ENCODE measurements at places on chromosomes 16 and 17.

DNA sequence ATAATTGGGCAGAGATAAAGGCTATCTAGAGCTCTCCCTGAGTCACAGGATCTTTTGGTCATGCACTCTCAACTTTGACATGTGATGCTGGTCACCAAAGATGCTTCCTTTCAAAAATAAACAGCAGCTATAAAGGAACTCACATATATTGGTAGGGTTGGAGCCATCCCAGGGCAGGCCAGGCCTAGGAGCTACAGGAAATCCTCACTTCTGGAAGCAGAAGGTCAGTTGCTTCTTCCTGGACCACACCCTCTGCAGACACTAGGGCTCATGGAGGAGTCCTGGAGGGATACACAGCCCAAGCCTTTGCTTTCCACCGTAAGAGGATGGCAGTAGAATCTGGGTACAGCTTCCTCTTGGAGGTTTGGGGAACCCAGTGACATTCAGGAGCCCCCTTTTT is 24.6 kb downstream of the SOST start:
- DNase-seq: no peak

DNA sequence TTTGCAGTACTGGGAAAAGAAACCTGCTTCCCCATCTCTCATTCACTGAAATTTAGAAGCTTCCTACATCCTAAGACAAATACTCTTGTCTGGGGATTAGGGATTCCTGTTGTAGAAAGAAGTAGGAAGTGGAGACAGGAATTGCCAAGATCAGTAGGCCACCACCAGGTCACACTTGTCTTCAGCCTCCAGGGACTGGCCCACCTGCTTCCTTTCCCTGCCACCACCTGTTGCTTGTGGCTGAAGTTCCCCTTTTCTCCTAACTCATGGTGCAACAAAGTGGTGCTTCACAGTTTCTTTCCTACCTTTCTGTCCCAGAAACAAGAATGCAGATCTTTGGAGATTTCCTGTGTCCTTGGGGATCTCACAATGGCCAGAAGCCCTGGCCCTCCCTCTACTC is 82.4 kb downstream of the WNT3 start:
- no peak for DNase-seq

DNA sequence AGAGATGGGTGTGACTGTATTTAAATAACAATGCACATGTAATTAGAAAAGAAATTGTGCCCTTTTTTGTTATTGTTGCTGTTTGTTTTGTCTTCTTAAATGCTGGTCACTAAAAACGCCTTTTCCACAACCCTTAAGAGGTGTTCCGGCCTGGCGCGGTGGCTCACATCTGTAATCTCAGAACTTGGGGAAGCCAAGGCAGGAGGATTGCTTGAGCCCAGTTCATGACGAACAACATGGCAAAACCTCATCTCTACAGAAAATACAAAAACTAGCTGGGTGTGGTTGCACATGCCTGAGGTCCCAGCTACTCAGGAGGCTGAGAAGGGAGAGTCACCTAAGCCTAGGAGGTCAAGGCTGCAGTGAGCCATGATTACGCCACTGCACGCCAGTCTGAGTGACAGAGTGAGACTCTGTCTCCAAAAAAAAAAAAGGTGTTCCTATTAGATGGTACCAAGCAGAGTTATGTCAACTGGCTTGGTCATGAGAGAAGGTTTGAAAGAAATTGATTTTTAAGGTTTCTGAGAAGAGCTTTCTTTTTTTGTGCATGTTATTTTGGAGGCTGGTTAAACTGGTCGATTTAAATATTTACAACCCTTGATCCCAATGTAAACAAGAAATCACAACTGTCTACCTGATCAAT is 23.5 kb upstream of the RFFL start:
- DNase-seq: no peak

DNA sequence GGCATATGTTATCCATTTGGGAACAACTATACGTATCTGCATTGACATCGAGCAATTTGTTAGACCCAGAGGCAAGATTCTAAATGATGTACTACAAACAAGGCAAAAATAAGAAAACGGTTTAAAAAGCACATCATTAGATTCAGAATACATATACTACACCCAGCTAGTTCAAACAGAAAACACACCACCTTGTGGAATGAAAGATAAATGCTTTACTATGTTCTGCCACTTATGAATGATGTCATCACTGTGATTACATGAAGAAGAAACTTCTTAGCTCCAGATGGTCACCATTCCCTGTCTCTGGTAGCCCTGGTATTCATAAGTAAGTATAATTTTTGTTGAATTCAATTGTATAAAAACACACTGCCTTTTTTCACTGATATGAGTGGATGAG is 7.8 kb downstream of the NACA2 start:
- DNase-seq: no peak

GRCh38 chr17:78232859-78233173 is 1.4 kb downstream of the TMEM235 start:
- no peak for DNase-seq

DNA sequence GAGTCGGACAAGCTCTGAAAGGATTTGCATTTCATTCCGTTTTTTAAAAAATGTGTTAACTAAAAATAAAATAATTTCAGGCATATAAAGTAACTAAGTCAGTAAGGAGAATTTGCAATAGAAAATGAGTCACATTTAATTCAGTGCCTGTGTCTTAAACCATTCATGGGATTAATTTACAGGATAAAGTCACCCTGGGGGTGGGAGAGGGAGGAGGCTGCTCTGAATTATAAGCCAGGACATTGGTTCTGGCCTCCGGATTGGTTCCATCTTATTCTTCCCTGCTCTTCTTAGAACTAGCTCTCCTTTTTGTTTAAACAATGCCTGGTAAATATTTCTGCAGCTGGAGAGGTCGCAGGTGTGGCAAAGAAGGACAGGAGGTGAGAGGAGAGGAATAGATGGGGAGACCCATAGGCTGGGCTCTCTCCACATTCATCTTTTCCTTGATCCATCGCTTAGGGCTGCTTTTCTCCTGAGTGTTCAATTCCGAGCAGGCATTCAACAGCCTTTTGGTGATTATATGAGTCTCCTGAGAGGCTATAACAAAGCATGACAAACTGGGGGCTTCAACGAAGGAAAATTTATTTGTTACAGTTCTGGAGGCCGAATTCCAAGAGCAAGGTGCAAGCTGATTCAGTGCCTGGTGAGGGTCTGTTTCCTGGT is 319.2 kb downstream of the PHKB start:
- no peak for DNase-seq

GRCh38 chr16:1942810-1943726 is at the start of gene MSRB1:
Gene MSRB1 (minus strand): TSS chr16:1943199. CDS start chr16:1943156, 43 bp downstream.
- DNase-seq: peak; percentile 97

DNA sequence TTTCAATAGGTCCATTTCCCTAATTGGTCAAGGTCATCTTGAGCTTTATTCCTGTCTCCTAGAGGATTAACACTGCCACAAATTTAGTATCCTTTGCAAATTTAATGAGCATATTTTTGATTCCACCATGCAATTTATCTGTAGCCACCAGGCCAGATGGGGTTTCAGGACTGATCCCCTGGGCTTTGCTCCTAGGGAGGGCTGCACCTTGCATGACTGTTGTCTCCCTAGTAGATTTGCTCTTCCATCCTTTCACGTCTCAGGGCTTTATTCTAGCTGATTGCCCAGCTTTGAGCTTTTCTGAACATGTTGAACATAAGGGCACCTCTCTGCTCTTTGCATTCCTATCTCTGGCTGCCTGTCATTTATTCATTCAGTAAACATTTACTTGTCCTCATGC is 7.7 kb upstream of the KCNH6 start:
- DNase-seq: no peak

DNA sequence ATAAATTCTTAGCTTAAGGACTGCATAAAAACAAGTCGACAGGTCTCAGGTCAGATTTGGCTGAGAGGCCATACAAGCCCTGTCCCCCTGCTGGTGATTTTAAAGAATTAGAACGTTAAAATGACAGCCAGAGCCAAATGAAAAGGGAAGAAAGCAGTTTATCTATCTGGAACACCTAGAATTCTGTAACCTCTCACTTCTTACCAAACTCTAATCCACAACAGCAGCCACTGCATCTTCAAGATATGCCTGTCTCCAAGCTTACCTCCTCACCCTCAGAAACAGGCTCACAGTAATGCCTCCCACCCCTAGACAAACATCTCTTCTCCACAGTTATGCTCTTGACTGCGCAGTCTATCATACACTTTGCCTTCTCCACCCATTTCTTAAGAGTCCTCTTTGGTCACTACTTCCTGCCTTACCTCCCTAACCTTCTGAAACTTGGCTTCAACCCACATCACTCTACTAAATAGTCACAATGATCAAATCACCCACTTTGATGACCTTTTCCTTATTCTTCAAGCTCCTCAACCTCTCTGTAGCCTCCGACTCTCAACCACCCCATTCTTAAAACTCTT is 14.2 kb downstream of the ANKFY1 start:
- DNase-seq: no peak

DNA sequence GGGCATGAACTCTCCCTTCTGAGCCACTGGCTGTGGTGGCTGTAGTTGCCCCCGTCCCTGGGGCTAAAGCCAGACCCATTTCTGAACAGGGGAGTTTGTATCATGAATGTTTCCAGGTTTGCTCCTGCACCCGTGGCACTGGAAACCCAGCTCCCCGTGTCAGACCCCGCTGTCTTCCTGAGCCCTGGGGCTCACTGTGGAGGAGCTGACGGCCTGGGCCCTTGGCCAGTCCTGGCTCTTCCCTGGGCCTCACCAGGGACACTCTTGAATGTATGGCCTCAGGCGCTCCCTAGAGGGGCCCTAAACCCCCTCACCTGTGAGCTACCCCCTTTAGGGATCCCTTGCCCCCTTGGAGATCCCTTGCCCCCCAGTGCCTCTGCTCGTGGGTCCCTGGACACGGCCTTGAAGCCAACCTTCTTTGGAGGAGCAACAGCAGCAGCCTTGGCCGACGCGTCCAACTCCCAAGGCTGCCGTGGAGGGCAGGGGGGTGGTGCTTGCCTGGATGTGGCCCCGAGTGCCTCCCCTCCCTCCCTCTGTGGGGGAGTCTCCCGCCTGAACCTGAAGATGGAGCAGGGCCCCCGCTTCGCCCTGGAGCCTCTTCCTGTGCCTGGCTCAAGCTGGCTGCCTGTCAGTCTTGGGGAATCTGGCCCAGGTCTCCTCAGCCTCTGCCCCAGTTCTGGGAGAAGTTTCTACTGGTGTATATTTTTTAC is 15.9 kb downstream of the CASKIN2 start:
- no peak for DNase-seq

- DNase-seq: no peak
These were observed 4.7 kb upstream of the ZNF423 start for GRCh38 chr16:49860593-49860992.

GRCh38 chr16:324451-325334 is 27.8 kb downstream of the AXIN1 start:
- peak; percentile 48 for DNase-seq

DNA sequence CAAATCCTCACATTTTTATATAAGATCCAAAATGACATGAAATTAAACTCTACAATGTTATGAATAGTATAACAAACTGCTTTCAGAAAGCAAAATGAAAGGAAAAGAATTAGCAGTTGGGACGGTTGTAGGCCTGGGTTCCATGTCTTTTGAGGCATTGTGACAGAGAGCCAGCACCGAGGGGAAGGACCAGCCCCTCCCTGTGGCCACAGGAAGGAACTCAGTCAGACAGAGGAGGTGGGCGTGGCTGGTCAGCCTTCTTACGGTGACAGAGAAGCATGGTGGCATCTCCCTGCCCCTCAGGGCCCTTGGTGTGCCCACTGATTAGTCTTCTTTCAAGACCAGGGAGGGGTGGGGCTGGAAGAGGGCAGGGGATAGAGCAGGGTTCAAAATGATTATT is 5.7 kb downstream of the ZNF319 start:
- DNase-seq: no peak

- DNase-seq: no peak
These were observed 25.4 kb downstream of the NGFR start for GRCh38 chr17:49520386-49521087.

DNA sequence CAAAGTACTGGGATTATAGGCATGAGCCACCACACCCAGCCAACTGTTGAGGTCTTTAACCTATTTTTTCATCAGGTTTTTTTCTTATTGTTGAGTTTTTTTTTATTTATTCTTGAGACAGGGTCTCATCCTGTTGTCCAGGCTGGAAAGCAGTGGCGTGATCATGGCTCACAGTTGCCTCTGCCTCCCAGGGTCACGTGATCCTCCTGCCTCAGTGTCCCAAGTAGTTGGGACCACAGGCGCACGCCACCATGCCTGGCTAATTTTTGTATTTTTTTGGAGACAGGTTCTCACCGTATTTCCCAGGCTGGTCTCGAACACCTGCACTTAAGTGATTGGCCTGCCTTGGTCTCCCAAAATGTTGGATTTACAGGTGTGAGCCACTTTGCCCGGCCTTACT is 95.9 kb downstream of the BCAS3 start:
- no peak for DNase-seq

- DNase-seq: no peak
These were observed 15.8 kb downstream of the GP2 start for GRCh38 chr16:20311548-20311947.

- no peak for DNase-seq
These were observed 73.6 kb downstream of the KCNJ2 start for GRCh38 chr17:70242781-70243437.

- no peak for DNase-seq
These were observed 138.3 kb downstream of the SHCBP1 start for GRCh38 chr16:46482895-46483294.

DNA sequence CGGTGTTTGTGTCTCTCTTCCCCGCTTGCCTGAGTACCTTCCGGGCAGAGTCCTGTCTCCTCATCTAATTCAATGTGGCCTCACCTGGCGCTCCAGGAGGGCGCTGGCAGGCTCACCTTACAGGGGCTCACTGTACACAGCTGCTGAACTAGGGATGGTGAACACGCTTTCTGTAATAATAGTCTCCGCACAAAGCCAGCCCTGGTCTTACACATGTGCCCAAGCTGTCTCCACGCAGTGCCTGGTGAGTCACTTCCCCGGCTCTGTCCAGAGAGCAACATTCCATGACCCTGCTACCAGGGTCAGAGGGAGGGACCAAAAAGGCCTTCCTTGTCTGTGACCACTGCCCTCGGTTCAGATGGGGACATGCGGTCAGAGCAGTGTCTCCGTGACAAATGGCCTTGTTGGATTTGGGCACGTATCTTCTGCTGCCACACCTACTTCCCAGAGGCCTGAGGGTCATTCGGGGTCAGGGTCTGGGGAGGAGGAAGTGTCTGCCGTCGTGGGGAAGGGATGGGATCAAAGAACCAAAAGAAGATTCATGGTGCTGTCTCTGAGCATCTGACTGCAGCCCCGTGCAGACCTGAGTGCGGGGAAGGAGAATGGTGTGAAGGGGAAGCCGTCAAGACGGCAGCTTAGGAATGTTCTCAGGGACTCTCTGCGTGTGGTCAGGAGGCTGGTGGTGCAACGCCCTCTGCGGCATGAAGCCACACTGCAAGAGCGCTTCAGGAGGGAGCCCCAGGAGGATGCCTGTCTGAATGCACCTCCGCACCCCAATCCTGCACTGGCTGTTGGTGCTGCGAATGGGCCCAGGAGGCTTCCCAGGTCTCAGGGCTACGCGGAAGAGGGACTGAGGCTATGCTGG is 68.8 kb downstream of the IL21R start:
- DNase-seq: no peak

- no peak for DNase-seq
These were observed 51.0 kb upstream of the MRTFB start for GRCh38 chr16:14020141-14020540.

GRCh38 chr17:48909783-48910182 is 1.6 kb downstream of the UBE2Z start:
- no peak for DNase-seq
